ENCODE measurements at places on chromosomes 1 and 21.

- DNase-seq = peak; percentile 77
Measured at GRCh38 chr21:46117586-46118315, 19.8 kb downstream of the COL6A2 start.

GRCh38 chr1:70916034-70916427 is 131.6 kb downstream of the PTGER3 start:
- DNase-seq = no peak

DNA sequence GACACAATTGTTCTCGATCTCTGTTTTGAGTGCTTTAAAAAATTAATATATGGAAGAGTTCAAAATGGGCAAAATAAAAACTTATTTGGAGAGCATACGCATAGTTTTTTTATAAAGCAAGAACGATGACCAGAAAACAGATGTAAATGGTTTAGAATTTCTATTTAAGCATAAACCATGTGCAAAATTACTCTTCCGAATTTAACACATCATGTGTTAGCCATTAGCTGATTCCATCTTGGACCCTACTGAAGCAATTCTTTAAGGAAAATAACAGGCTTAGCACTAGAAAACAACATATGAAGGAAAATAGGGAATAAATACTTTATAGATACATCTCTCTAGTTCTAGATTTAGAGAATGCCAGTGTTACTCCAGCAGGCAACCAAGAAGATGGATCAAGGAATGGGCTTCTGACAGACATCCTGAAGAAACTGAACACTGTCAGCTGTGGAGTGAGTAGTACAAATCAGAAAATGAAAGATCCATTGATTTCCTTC is 26.7 kb downstream of the CDC7 start:
- no peak for DNase-seq

DNA sequence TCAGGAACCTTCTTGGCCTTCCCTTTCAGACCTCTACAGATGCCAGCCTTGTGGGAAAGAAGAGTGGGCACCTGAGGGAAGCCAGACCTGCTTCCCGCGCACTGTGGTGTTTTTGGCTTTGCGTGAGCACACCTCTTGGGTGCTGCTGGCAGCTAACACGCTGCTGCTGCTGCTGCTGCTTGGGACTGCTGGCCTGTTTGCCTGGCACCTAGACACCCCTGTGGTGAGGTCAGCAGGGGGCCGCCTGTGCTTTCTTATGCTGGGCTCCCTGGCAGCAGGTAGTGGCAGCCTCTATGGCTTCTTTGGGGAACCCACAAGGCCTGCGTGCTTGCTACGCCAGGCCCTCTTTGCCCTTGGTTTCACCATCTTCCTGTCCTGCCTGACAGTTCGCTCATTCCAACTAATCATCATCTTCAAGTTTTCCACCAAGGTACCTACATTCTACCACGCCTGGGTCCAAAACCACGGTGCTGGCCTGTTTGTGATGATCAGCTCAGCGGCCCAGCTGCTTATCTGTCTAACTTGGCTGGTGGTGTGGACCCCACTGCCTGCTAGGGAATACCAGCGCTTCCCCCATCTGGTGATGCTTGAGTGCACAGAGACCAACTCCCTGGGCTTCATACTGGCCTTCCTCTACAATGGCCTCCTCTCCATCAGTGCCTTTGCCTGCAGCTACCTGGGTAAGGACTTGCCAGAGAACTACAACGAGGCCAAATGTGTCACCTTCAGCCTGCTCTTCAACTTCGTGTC is 995 bp upstream of the ZBTB48 start:
- DNase-seq = no peak

DNA sequence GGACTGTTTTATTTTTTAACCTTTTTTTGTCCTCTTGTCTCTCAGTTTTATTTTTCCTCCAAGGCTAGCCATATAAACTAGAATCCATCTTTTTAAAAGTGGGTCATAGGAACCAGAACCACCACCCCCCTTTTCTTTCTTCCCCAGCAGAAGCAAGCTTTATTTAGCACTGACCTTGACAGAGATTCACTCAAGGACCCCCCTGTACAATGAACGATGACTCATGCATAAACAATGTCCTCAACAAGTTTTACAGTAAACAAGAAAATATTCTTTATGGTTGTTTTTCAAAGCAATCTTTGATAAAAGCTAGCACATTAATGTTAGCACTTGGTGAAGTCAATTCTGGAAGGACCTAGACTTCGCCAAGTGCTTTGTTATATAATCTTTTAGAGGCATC is 14.1 kb downstream of the PKN2 start:
- DNase-seq = no peak

- DNase-seq = no peak
Measured at GRCh38 chr1:84073266-84073665, 70.8 kb upstream of the PRKACB start.

DNA sequence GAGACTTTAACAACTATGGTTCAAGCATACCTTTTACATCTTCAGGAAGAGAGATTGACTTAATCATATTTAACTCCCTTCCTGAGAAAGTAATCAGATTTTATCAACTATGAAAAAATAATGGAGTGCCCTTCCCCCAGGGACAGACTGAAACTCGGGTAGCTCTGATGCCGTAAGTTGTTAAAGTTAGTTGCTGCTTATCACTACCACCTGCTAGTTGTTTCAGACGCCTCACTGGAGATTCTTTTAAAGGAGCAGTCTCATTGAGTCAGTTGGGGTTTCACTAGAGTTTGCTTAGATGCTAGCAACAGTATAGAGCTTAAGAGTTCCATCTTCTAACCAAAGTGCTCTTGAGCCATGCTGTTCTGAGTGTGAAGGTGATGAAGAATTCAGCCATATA is 17.0 kb upstream of the TRAF5 start:
- no peak for DNase-seq

- DNase-seq = no peak
Measured at GRCh38 chr21:43986544-43987451, 25.3 kb upstream of the TRAPPC10 start.

DNA sequence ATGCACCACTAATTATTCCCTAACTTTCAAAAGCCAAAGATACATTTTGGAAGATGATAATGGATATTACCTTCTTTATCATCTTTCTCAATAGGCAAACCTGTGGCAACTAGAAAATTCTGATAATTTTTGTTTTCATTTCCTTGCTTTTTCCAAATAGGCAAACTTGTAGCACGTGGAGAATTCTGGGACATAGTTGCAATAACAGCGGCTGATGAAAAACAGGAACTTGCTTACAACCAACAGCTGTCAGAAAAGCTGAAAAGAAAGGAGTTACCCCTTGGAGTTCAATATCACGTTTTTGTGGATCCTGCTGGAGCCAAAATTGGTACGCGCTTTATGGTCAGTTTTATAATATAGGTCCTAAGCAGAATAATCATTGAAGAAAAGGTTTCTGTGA is 1.5 kb downstream of the FPGT start:
- no peak for DNase-seq

DNA sequence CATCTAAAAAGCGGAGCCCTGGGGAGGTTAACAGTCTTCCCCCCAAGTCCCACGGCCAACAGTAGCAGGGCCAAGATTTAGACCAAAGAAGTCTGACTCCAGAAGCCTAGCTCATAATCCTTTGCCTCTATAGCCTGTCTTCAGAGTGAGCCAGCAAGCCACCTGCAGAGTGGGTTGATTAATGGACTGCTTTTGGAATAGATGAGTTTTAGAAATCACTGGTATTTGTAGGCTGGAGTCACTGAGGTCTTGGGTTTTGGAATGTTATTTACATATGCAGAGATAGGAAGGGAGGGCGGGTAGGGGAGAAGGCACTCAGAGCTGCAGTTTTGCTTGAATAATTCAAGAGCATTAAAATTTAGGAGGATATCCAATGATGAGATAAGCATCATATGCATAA is 90.8 kb upstream of the L1TD1 start:
- no peak for DNase-seq

DNA sequence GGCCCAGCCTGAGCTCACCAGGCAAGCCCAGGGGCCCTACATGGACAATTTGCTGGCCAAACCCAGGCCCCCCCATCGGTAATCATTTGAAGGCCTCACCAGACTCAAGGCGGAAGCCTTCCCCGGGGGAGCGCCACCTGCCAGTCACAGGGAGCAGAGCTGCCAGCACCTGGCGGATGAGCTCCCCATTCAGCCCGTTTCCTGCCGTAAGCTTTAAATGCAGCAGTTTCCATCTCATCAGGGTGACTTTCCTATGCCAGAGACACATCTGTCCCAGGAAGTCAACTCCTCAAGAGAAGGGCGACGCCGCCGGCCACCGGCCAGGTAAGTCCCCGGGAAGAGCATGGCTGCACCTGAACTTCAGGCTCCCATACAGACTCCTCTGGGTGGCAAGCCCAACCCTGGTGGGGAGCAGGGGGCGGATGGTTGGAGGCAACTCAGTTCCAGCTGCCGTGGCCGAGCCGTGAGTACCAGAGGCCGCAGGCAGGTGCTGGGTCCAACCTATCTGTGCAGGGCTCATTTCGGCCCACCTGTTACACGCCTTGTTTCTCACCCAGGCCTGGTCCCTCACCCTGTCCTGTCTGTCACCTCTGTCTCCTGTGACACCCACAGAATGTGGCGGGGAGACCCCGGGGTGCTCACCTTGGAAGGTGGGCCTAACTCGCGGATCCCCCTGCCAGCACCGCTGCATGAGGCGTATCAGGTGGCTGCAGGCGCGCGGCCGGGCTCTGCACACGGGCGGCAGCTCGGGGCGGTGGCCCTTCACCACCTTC is 20.7 kb downstream of the RIPK4 start:
- no peak for DNase-seq

- DNase-seq = no peak
Measured at GRCh38 chr1:178096421-178096820, 2.5 kb downstream of the RASAL2 start.

DNA sequence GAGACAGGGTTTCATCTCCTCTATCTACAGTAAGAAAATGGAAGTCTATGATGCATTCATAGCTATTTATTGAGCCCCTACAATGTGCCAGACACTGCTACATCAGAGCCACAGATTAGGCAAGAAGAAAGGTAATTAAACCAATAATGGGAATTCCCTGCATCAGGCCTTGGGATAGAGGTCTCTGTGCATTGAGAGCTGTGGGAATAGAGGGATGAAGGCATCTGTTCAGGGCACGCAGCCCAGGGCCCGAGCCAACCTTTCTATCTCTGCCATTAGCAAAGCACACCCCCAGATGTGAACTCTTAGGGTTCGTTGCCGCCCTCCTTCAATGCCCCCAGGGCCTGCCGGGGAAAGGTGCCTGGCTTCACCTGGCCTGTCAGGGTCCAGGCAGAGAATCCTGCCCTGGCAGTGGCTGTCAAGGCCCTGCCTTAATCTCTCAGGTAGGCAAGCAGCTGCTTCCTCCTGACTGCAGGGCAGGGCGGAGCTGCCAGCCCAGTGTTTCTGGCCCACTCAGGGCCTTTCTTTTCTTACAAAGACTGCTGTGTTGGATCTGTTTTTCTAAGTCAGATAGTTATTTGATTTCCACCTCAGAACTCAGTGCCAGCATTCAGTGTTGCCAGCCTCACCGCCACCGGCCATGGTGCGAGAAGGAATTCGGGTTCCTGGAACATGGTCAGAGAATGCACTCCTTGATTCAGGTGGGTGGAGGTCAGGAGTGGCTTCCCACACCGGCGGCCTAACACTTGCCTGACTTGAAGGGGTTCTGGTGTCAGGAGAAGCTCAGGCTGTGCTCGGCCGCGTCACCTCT is 76.1 kb downstream of the PGM1 start:
- no peak for DNase-seq

DNA sequence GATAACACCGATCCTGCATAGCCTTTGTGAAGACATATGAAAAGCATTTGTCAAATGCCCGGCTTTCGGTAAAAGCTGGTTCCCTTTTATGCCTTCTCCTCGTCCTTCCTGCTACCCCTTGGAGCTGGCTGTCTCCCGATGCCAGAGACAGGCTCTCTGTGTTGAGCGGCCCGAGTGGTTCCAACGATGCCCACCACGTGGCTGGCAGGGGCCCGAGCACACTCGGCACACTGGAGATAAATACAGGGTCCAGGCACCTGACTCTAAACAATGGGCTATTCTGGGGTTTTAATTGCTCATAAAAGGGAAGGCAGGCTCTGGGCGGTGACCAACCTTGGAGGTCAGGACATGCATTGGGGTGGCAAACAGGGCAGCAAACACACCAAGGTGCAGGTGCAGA is 207.1 kb downstream of the HIVEP3 start:
- no peak for DNase-seq

- no peak for DNase-seq
Measured at GRCh38 chr1:159015440-159015909, 5.8 kb downstream of the IFI16 start.

GRCh38 chr1:225280563-225280962 is 147.3 kb downstream of the LBR start:
- DNase-seq = no peak

DNA sequence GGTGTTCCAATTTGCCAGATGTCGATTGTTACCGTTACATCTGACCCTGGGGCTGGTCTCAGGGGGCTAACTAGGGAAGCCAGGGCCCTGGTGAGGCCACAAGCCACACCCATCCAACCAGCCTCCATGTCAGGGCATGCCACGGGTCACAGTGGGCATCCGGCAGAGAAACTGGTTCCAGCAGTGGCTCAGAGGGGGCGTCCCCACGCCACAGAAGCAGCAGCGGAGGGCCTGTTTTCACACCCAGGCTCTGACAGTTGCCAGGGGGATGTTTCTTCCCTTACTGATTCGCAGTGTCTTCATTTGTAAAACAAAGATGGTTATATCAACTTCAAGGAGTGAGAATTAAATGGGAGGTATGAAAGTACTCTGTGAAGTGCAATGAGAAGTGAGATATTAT is 75.0 kb upstream of the COX20 start:
- no peak for DNase-seq

DNA sequence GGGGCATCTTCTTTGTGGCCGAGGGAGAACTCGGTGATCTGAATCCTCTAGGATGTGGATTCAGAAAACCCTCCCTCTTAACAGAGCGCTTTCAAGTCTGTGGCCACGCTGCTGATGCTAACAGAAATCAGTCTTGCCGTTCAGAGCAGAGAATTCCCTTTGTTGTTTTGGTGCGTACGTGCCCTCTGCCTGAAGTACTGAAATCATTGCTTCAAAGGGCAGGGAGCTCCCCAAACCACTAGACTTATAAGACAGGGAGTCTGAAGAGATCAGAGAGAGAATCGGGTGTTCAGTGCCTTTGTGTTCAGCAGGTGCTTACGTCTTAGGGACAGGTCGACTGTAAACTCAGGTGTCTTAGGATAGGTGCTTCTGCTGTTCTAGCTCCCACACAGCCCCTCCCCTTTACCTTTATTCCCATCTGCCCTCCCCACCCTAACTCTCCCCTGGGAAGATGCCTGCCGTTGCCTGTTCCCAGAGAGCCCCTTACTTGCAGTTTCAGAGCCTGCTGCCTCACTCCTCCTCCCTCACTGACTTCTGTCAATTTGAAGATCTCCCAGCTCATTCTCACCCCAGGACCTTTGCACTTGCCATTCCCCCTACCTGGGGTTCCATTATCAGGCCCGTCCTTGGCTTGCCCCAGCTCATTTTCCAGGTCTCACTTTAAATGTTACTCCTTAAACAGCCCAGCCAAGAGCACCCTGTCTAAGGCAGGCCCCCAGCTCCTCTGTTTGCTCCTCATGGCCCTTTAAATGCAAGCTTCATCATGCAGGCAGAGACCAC is 143.0 kb downstream of the CAMTA1 start:
- no peak for DNase-seq

DNA sequence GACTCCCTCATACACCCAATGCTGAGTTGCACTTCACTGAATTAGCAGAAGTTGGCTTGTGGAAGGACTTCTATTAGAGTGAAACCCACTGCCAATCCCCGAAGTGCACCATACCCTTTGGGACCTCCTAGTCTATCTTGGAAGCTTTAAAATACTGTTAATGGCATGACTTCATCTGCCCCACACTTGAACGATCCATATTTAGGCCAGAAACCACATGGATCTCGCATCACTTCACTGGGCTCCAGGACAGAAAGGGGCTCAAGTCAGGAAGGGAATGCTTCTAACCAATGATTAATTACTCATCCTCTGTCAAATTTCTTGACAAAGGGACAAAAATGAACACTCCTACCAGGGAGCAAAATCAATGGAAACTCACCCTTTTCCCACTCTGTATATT is 69.1 kb downstream of the BCAR3 start:
- no peak for DNase-seq

All from suprapubic skin (tissue), 4 donors.